Effector CD4-positive, alpha-beta T cell (primary cell): ENCODE measurements at places on chromosomes 13 and 19.

DNA sequence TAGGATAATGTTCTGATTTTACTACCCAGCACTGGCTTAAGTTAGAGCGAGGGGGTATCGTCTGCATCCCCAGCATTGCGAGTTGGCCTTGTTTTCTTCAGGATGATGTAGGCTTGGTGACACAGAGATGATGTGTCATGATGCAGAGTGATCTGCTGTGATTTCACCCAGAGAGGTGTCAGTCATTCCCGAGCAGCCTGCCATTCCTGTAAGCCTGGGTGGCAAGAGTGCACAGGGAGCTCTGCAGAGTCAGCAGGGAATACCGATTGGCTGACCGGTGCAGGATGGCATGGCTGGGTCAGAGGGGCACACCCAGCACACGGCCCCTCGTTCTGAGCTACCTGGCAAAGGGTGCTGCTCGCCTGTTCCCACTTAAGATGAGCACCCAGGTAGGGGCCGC lies 15.8 kb upstream of the GJB6 start:
- DNase-seq = no peak

GRCh38 chr19:33887891-33888290 lies 91.2 kb downstream of the KCTD15 start:
- DNase-seq = no peak

DNA sequence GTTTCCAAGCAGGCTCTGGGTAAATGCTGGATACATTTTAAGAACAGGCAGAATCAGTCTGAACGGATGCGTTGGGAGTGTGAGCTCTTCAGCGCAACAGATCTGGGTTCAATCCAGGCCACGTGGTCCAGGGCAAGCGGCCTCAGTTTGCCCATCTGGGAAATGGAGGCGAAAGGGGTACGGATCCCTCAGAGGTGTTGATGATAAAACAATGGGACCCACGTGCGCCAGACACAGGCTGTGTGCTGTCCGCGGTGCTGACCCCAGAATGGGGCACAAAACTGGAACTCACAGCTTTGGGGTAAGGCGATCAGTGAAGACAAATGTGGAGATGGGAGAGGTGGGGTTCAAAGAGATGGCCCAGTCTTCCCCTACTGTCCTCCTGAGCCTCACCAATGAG lies 13.1 kb upstream of the PDE4C start:
- no peak for DNase-seq

DNA sequence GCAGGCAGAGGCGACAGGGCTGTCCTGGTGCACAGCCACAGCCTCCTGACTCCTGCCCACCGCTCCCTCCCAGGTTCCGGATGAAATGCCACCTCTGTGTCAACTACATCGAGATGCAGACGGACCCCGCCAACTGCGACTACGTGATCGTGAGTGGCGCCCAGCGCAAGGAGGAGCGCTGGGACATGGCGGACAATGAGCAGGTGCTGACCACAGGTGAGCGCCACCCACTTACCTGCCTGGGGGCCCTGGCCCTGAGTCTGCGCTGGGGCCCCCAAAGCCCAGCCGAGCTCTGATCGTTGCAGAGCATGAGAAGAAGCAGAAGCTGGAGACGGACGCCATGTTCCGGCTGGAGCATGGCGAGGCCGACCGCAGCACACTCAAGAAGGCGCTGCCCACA lies 5.5 kb upstream of the MRI1 start:
- no peak for DNase-seq

GRCh38 chr13:100139817-100140216 lies 50.9 kb downstream of the PCCA start:
- no peak for DNase-seq

- DNase-seq = no peak
Measured at GRCh38 chr13:93326234-93326811, 99.7 kb downstream of the GPC6 start.

- no peak for DNase-seq
Measured at GRCh38 chr19:23547816-23548430, 139.1 kb downstream of the ZNF675 start.

DNA sequence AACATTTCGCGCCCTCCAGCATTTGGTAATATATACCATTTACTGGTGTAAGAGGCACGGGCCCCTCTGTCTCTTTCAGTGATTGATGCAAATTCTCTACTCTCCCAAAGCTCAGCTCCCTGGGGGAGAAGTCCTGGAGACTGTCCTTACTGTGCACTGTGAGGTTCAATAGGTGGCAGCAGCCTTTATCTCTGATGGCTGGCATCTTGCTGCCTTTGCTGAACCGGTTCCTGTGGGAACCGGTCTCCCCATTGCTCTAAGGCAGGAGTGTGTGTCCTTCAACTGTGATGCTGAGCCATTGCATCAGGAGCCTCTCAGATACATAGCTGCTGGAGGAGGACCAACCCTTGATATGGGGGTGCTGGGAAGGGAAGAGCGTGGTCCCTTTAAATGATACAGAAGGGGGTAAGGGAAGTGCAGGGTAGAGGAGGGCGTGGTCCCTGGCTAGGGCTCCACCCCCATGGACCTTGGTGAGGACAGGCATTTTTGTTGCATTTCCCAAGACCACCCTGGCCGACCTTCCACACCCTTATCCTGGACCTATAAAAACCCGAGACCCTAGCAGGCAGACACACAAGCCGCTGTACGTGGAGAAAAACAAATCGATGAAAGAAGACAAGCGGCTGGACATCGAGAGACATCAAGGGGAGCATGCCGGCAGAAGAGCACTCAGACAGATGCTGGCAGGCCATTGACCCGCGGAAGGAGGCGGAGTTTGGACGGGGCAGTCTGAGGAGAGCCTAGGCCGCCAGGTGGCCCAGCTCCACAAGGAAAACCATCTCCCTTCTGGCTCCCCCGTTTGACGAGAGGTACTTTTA lies 41.1 kb upstream of the GTF3A start:
- no peak for DNase-seq

GRCh38 chr13:31310356-31310755 lies 110.6 kb downstream of the B3GLCT start:
- DNase-seq = no peak

- no peak for DNase-seq
Measured at GRCh38 chr13:91572944-91573598, 174.7 kb downstream of the GPC5 start.

GRCh38 chr13:19117913-19118739 lies 63.5 kb downstream of the TUBA3C start:
- no peak for DNase-seq

GRCh38 chr13:61423915-61424314 lies 8.3 kb upstream of the PCDH20 start:
- no peak for DNase-seq

DNA sequence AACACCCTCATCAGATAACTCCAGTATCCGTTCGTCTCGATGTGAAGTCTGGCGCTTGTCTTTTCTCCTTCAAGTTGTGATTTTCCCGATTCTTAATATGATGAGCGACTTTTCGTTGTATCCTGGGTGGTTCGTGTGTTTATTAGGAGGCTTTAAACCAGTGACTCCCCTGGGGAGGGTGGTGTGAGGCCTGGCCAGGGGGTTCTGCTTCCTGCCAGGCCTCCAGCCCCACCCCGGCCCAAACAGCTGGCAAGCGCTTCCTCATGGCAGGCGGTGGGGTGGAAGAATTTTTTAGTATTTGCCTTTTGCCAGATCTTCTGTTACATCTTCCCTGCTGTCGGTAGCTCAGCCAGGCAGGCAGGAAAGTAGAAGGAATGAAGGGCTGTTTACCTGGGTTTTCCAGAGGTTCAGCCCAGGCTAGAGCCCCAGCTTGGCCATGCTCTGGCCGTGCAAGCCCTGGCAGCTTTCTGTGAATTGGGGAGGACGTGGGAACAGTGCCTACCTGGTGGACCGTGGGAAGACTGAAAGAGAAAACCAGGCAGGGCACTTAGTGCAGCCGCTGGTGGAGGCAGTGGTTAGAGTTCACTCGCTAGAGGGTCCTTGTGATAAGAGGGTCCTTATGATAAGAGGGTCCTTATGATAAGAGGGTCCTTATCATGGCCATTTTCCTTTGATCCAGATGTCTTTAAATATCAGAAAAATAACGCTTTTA lies 37.7 kb upstream of the DCUN1D2 start:
- DNase-seq = no peak

GRCh38 chr13:80386002-80386401 lies 45.1 kb upstream of the SPRY2 start:
- no peak for DNase-seq

- no peak for DNase-seq
Measured at GRCh38 chr13:101916775-101917474, 464.4 kb downstream of the ITGBL1 start.

DNA sequence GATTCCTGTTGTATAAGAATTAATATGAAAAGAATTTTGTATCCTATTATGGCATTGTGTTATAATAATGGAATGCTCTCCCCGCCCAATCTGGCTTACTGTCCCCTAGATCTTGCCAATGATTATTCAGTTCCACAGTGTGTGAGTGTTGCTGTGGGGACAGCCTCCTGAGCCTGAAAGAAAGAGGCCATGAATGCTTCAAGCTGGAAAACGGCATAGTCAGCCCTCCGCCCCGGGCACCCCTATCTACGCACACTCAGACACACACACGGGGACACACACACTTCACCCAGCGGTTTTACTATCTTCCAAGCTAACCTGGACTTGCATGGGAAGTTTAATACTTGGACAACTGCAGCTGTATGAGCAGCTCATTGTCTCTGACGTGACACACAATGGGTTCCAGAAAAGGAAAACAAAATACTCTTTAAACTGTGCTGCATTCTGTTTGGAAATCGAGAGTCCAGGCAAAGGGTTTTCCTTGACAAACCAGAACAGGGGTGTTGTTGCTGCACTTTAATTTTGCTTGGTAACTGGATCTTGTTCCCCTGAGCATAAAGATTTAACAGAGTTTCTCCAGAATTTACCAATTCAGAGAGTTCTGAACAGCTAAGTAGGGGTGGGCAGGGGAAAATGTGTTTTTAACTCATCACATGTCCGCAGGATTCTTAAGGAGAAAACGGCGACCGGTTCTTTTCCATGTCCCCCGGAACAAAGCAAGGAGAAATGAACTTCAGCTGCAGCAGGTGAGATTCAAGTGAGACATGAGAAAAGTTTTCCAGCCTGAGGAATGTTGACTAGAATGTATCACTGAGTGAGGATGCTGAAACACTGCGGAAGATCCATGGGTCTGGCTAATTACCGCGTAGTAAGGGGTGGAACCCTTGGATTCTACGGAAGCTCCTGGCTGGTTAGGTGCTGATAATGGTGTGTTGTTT lies 472.9 kb downstream of the FOXO1 start:
- DNase-seq = no peak

GRCh38 chr19:12647490-12648071 lies 19.0 kb downstream of the MAN2B1 start:
- no peak for DNase-seq

DNA sequence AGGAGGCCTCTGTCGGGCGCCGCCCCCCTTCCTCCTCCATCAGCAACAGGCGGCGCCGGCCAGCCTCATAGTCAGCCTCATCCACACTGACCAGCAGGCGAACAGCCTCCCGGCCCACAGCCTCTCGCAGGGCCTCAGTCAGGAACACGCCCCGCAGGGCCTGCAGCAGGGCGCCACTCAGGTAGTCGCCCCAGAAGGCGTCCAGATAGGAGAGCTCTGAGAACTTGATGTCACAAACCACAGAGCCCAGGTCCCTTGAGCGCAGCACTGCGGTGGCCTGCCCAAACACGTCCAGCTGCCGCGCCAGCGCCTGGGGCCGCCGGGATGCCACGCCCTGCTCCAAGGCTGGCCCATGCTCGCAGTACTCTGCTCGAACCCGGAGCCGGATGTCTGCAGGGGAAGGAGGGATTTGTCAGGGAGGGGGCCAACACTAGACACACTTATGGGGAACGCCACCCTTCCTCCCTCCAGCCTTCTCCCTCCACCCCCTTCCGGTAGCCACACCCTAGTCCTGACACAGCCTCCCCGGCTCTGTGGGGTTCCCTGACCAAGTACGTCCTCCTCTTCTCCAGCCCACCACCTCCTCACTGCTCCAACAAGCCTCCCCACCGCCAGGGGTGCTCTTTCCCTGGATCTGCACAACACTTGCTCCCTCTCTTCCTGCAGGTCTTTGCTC lies 17.9 kb downstream of the DEDD2 start:
- peak; percentile 27 for DNase-seq

- DNase-seq = no peak
Measured at GRCh38 chr13:36251526-36251925, 37.2 kb upstream of the SOHLH2 start.

DNA sequence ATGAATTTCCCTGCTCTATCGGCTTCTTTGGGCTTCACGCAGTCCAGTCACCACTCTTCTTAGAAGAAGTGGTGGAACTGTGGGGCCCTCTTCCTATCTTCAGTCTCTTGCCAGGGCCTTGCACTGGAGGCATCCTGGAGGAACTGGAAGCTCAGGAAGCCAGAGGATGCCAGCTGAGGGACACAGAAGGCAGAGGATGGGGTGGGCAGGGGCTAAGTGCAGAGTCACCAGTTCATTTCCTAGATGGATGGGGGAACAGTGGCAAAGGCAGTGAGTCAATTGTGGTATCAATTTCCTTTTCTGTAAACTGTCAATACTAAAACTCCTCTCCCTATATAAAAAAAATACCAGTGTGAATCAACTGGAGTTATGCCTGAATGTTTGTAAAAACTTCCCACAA lies 419.7 kb downstream of the KLF12 start:
- no peak for DNase-seq

DNA sequence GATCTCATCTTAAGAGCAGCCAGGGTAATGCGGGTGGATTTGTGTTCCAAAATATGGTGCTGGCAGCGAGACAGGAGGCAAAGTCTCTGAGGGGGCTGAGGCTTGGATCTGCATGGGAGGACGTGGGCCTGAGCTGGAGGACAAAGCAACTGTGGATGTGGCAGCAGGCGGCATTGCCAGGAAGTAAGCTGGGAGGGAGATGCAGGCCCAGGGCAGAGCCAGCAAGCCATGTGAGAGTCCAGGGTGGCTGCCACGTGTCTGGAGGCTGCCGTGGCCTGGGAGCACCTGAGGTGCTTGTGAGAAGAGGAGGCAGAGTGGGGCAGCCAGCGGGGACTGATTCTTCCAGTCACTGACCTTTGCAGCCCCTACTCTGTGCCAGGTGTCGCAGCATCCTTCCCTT lies 52.0 kb downstream of the DPF1 start:
- no peak for DNase-seq

GRCh38 chr19:7130043-7130442 lies 60.5 kb downstream of the ZNF557 start:
- DNase-seq = no peak

- DNase-seq = no peak
Measured at GRCh38 chr19:32744555-32745325, 25.2 kb downstream of the TDRD12 start.

DNA sequence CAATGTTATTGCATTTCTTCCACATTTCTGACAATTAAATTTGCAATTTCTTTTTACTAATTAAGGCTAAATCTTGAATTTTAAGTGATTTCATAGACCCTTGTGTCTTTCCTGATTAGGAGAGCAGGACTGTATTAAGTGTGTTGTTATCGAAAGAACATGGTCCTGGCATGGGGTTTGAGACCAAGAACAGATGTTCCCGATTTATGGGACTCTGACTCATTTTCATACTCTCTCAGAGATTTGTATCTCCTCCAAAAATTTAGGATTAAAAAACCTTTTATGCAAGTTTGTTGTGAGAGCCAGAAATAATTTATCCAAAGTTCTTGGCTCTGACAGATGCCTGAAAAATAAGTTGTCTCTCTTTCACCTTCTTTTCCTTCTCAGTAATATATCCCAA lies 589.3 kb upstream of the ARGLU1 start:
- no peak for DNase-seq
